Stimulated activated CD4-positive, alpha-beta T cell treated with anti-CD3 and anti-CD28 coated beads, Interleukin-1b, Interleukin-23, amount 100 ng/mL, for 4 hours (primary cell): ENCODE measurements at places on chromosomes 11 and 22.

DNA sequence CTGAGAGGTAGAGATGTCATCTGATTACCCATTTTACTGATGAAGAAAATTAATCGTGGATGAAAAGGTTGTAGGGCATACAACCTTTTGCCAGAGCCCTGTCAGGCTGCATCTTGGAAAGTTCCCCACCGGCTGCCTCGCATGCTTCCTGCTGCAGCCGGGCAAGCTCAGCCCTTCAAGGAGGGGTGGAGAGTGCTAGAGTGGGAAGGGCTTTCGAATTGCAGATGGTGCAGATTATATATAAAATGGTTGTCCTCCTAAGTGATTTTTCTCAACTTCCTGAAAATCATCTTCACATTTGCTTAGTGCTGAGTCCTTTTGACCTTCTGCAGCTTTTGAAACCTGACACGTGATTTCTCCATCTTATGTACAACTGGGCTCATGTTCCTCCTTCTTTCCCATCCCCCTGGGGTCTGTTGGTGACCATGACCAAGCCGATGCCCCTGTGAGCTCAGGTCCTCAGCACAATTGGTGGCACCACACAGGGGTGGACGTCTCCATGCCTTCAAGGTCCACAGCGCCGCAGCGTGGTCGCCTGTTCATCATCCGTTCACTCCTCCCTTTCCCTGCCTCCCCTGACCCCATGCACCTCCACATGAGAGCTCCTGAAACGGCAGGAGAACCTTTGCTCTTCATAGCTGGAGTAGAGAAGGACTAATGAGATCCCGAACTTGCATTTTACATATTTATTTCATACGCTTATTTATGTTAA, 47.6 kb upstream of the MYO18B start:
- no peak for DNase-seq

DNA sequence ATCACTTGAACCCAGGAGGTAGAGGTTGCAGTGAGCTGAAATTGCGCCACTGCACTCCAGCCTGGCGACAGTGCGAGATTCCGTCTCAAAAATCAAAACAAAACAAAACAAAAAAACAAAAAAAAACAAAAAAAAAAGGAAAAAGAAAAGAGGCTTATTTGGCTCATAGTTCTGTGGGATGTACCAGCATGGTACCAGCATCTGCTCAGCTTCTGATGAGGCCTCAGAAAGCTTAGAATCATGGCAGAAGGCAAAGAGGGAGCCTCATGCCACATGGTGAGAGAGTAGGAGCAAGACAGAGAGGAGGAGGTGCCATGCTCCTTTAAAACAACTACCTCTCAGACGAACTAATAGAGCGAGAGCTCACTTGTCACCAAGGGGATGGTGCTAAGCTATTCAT, 10.6 kb upstream of the PTS start:
- DNase-seq = no peak

DNA sequence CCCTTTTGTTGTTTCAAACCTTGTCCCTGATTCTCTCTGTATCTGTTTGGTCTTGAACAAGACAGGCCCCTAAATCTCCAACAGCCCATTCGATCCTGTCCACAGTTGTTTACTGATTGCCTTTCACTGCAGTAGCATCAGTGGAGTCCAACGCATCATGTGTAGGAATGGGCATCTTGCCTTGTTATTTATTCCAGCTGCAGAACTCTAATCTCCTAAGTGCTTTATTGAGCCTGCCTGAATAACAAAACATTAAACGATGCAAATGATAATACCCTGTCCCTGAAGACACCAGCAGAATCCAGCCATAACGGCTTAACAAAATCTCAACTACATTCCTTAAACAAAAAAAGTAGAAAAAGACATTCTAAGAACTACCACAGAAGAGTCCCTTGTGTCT, 50.1 kb downstream of the SLC35F2 start:
- no peak for DNase-seq

- DNase-seq = no peak
These were observed 137.8 kb downstream of the CSNK2A3 start for GRCh38 chr11:11215058-11215815.

DNA sequence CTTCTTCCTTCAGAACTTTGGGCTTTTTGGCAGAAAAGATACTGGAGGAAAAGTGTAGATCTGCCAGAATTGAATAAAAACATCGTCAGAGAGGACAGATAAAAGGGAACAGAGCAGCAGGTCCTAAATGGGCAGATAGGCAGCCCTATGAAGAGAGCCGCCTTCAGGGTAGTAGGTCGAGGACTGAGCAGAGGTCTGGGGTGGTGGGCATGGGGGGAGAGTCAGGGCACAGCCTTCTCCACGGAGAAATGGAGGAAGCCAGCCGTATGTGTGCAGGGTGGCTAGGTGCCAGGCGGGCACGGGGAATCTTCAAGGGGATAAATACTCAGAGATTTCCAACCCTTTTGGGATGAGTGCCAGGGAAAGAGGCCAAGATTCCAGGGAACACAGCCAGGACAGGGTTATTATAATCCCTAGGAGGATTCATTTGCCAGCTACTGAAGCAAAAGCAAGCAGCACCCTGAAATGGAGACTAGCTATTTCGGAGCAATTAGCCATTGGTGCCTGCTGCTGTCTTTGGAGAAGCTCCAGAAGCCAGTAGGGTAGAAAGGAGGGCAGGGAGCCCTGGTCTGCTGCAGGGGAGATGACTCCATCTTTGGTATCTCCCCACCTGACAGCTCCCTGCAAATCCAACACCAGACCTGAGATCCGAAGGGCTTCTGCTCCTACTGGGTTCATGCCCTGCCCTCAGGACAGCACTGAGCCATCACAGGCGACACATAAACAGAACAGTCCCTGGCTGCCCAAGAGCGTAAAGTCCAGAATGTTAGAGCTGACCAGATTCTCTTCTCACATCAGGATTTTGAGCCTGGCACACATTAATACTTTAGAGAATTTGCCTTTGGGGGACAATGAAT, 174.5 kb upstream of the NTM start:
- DNase-seq = no peak

- no peak for DNase-seq
These were observed 500.5 kb downstream of the BUD13 start for GRCh38 chr11:116272181-116272789.

- DNase-seq = no peak
These were observed 36.7 kb upstream of the PLET1 start for GRCh38 chr11:112297248-112297866.

GRCh38 chr11:114928260-114928870, 250.0 kb downstream of the NXPE2 start:
- DNase-seq = no peak

GRCh38 chr11:50394017-50394416, 361.3 kb downstream of the OR4C45 start:
- no peak for DNase-seq

DNA sequence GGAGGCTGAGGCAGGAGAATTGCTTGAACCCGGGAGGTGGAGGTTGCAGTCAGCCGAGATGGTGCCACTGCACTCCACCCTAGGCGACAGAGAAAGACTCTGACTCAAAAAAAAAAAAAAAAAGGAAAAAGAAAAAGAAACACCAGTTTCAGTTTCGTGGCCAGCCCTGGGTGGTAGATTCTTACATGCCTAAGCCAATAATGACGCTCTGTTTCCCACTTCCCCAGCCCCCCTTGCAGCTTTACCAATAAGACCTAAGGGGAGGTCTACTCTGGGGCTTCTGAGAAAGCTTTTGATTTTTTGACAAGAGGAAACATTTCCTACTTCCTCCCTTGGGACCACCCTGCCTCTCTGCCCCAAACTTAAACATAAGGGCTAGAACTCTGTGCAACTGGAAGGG, 30.0 kb upstream of the PTPRJ start:
- DNase-seq = peak; percentile 39

GRCh38 chr22:31488988-31489617, 539 bp downstream of the EIF4ENIF1 start:
- no peak for DNase-seq

- peak; percentile 64 for DNase-seq
These were observed at the start of gene VEGFB for GRCh38 chr11:64233913-64234586. Gene VEGFB (plus strand): TSS chr11:64234584. CDS start chr11:64234834, 250 bp downstream.

GRCh38 chr11:75635066-75635862, 33.6 kb downstream of the MAP6 start:
- DNase-seq = no peak

DNA sequence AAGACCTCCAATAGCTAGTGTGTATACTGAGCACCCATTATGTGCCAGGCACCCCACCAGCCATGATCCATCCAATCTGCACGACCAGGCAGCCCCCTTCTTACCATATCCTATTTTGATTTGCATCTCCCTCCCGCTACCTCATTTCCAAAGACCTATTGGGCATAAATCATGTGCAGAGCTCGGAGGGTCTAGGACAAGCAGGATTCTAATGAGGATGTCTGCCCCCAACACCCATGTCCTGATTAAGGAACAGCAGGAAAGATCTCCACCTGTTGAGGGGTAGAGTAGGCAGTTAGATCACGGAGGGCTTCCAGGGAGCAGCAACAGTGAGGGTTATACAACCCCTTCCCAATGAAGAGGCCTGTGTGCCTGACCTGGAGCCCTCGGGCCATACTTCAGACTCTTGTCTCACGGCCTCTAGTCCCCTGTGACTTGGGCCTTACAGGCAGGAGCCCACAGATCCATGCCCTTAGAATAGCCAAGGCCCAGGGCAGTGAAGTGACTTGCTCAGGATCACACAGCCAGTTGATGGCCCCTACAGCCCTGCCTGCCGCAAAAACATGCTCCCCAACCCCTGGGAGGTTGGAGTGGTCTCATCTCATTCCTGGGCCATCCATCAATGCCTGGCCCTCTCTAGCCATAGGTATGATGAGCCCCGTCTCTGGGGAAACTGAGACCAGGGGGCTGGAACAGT, 3.5 kb downstream of the RAB3IL1 start:
- DNase-seq = no peak

GRCh38 chr11:13902523-13902922, 60.0 kb upstream of the SPON1 start:
- no peak for DNase-seq

- DNase-seq = no peak
These were observed 1.4 kb upstream of the CRTAM start for GRCh38 chr11:122836916-122837315.

- DNase-seq = no peak
These were observed 16.4 kb upstream of the MMP7 start for GRCh38 chr11:102546923-102547471.

DNA sequence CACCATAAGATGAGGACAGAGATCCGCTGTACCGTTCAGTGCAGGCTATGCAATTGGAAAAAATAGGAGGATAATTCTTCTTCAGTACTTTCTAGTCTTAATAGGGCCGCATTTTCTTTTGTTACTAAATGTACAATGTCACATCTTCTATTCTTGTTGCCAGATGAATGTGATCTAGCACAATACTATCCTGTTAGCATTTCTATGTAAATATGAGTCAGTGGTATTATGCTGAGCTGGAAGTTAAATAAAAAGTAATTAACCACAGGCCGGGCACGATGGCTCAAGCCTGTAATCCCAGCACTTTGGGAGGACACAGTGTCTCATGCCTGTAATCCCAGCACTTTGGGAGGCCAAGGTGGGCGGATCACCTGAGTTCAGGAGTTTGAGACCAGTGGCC, 24.4 kb upstream of the BIRC3 start:
- DNase-seq = no peak

DNA sequence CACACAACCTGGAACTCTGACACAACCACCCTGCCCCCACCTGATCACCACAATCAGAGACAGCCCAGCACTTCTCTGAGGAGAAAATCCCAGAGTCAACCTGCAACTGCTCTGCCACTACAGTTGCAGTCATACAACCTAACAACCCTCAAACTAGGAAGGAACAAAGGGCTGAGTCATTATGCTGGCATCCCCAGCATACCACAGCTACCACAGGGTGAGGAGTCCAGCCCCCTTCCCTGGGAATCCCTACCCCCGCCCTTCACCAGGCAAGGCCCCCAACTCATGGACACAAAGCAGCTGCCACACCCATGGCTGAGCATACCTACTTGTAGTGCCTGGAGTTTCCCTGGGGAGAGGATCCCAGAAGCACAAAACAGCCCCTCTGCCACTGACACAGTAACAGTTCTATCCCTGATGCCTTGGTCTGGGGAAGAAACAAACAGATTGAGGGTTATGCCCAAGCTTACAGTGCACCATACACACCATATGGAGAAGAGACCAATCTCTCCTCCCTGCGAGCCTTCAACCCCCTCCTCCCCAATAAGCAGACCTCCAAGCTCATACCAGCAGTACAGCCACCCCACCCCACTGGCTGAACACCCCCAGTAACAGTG, 68.5 kb upstream of the C11orf58 start:
- no peak for DNase-seq

DNA sequence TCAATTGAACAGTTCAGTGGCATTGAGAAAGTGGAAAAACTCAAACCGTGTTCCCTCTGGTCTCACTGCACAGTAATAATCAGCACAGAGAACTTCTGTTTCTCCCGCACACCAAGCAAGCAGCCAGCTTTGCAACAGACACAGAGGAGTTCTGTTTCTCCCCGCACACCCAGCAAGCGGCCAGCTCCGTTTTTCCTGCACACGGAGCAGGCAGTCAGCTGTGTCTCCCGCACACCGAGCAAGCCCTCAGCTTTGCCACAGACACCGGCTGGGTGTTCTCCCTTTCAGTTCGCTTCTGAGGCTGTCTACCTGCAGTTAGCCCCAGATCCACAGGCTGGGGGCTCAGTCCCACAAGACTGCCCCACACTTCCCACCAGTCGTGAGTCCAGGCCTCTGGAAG, 9.9 kb upstream of the TALDO1 start:
- no peak for DNase-seq

DNA sequence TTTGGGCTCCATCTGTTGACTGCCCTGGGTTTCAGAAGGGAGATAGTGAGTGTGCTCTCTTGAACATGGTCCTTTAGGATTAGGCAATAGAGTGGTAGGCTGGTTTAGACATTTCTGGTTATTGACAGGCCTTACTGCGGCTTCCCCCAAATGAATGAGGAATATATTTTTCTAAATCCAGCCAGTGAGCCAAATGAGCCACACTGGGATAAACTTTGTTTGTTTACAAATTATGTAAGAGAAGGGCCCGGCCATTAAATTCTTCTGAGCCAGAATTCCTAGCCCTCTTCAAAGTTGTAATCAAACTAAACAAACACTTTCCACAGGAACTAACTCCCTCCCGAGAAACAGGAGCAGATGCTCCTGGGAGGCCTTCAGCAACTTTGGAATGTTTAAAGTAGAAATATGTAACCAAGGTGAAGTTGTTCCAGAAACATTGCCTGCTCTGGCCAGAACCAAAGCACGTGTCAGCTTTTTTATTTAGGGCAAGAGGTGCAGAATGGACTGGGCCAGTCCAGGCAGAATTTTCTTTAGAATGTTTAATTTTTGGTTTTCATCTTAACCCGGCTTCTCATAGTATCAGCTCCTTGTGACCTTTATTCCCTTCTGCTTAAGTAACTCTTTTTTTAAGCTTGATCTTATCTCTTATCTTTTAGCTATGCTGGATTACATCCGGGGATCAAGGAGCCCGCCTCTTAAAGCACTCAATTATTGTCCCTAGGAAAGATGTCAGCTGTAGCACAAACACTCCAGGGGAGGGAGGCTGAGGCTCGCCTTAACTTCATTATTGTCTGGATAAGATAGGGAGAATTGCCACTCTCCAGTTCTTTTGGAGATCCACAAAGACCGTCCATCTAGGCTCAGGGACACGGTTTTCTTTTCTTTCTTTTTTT, 28.7 kb downstream of the ZNRF3 start:
- DNase-seq = no peak

- DNase-seq = no peak
These were observed 441.1 kb upstream of the CCDC90B start for GRCh38 chr11:83727251-83727650.
